Ureter (tissue), 1 donor: ENCODE measurements at places on chromosomes 1 and 21.

DNA sequence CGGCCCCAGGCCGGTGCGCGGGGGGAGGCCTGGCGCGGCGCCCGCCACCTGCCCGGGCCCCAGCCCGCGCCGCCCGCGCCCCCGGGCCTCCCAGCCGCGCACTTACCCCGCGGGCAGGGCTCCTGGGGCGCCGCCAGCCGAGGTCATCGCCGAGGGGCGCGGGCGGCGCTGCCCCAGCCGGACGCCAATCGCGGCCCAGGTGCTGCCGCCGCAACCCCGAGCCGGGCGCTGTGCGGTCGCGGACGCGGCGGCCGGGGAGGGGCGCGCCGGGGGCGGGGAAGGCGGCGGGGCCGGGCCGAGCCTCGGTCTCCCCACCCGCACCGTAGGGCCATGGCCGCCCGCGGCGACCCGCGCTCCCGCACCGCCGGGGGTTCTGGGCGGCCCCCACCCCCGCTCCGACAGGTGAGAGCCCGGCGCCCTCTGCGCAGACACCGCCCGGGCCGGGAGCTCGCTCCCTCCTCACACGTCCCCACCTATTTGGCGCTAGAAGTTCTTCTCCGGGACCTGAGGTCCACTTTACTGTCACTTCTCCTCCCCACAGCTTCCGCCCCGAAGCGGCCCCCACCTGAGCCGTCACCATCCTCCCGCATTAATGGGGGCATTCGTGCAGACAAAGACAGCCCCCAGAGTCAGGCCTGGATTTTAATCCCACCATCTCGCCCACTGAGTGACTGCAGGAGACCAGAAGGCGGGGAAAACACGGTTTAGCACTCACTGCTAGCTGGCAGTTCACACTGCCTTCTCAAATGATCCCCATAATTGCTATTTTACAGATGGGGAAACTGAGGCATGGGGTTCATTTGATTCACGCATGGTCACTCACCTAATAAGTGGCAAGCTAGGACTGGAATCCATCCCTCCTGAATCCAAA, at the start of gene TTC39A:
Gene TTC39A, minus strand, starts transcription at position 232 of the 871 bp plus-strand sequence. Its CDS starts 85 bp downstream, at position 147.
- no peak for DNase-seq

- no peak for DNase-seq
Observed at GRCh38 chr1:228334954-228335353, 71.7 kb downstream of the TRIM11 start.

DNA sequence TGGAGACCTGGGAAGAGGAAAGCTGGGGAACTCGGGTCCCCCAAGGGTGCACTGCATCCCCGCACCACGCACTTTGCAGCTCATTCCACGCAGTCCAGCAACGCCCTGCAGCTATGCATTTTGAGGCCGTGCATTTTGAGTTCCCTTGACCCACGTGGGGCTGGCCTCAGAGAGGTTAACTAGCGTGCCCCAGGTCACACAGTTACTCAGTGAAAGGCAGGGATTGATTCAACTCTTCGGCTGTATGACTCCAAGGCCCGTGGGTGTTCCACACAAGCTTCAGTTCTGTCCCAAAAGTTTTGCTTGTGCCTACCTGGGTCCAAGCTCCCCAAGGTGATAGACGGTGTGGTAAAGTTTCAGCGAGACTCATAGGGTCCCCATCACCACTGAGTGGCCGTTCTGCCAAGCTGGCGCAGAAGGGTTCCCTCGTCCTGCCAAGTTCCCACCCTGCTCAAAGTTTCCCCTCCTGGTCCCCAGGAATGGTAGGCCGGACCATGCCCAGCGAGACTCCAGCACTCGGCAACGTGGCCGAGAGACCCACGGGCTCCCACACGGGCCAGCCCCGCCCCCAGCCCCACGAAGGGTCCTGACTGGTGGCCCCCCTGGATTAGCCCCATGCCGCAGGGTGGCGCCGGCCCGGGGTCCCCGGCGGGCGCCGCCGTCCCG, 611 bp downstream of the HSPG2 start:
- no peak for DNase-seq

DNA sequence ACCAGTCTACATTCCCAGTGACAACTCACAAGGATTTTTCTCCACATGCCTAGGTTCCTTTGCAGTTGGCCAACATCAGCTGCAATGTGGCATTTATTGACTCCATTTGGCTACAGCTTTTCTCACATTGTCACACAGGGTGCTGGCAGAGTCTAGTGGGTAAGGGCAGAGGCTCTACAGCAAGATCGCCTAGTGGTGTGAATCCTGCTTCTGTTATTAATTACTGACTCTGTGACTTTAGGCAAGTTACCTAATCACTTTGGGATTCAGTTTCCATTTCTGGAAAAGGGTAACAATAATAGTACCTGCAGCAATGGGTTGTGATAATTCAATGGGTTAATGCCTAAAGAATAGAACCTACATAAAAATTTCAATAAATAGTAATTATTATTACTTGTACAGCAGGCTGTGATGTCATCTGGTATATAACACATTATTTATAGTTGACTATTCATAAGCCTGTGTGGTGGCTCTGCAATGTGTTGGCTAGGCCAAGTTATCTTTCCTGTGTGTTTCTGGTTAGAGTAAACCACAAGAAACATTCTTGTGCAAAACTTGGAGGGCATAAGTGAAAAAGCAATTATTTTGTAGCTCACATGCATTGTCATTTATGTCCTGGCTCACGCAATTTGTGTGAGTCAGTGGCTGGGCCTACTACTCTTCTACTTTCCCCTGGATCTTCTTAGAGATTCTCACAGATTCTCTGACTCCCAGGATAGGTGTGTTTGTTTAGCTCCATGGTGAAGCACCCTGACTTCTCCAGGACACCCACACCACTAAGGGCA, 59.5 kb downstream of the PTGS2 start:
- no peak for DNase-seq

DNA sequence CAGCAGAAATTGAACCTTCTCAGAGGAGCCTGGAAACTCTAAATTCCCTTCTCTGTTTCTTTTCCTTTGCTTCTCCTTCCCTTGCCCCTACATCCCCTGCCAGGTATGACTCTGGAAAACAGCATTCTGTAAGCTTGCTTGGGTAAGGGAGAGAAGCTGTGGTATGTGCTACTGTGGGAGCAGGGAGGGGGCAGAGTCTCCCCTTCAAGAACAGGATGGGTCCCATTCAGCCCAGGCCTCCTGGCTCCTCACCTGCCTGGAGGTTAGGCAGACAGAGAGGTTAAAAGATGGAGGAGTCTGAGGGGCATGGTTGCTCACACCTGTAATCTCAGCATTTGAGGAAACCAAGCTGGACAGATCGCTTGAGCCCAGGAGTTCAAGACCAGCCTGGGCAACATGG, 40.6 kb upstream of the UBE2U start:
- DNase-seq = no peak
